NCI-H774 (cell line): ENCODE measurements at places on chromosomes 11 and 22.

DNA sequence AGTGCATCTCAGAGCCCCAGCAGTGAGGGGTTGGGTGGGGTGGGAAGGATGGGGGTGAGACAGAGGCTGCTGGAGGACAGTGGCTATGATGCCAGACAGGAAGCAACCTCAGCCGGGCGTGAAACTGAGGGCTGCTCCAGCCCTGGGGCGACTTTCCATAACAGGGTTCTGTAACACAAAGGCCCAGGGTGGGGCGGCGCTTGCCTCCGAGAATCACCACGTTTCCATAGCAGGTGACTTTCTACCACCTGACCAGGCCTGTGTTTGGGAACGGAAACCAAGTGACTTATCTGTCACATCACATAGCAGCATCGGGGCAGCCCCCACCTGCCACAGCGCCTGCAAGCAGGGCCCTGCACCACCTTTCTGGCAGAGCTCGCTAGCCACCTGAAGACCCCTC is 85.8 kb downstream of the TRMU start:
- no peak for DNase-seq

- no peak for DNase-seq
Observed at GRCh38 chr11:34433899-34434298, 4.8 kb upstream of the CAT start.

- no peak for DNase-seq
Observed at GRCh38 chr11:87425943-87426342, 388.2 kb downstream of the TMEM135 start.

DNA sequence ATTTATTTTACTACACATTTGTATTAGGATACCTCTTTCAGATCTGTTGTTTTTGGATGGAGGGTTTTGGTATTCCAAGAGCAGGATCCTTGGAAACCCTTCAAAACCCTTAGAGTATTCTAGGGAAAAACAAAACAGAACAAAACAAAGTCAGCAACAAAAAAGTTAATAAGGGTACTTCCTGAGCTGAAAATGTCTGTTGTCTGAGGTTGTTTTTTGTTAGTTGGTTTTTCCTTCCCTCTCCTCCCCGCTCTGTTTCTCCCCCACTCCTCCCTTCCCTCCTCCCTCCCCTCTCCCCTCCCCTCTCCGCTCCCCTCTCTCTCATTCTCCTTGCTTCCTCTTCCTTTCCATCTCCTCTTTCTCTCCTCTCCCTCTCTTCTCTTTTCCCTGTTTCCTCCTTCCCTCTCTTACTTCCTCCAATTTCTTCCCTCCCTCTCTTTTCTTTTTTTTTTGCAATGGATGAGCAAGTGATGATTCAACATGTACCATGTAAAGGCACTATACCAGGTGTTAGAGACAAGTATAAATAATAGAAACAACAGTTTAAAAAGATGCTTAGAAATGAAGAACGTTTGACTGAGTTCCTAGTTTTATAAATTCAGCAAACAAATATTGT is 160.6 kb downstream of the TMEM135 start:
- DNase-seq: no peak

DNA sequence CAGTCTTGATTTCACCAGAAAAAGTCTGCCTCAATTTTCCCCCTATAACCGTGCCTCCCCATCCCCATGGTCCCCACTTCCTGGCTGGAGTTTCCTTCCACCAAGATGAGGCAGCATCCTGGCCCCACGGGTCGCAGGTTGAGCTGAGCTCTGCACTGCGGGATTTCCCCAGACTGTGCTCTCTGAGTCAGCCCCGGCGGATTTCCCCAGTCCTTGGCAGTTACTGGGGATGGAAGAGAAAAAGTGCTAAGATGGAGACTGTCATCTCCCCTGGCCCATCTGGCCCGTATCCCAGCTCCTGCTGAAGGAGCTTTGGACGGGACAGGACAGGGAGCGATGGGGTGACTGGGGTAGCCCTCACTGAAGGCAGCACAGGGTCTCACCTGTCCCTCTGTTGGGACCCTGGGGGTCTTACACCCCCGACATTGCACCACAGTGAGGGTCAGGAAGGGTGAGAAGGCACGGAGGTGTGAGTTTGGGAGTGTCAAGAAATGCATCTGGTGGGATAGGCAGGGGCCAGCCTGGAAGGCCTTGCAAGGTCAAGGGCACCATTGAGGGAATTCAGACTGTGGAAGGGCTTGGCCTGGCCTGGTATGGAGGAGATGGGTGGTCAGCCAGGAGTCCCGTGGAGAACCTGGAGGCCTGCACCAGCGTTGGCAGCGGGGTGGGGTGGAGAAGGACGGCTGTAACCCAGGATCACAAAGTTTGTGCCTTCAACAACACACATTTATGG is 36.5 kb downstream of the NADSYN1 start:
- no peak for DNase-seq

- DNase-seq: no peak
Observed at GRCh38 chr22:19058713-19059451, 63.3 kb downstream of the DGCR2 start.

GRCh38 chr22:49132009-49132408 is 695.7 kb downstream of the BRD1 start:
- DNase-seq: peak; percentile 29

GRCh38 chr11:86161837-86162236 is 82.7 kb upstream of the EED start:
- DNase-seq: no peak

- DNase-seq: no peak
Observed at GRCh38 chr22:43479962-43480361, 68.1 kb downstream of the MPPED1 start.
